ENCODE measurements at places on chromosomes 4 and X.

DNA sequence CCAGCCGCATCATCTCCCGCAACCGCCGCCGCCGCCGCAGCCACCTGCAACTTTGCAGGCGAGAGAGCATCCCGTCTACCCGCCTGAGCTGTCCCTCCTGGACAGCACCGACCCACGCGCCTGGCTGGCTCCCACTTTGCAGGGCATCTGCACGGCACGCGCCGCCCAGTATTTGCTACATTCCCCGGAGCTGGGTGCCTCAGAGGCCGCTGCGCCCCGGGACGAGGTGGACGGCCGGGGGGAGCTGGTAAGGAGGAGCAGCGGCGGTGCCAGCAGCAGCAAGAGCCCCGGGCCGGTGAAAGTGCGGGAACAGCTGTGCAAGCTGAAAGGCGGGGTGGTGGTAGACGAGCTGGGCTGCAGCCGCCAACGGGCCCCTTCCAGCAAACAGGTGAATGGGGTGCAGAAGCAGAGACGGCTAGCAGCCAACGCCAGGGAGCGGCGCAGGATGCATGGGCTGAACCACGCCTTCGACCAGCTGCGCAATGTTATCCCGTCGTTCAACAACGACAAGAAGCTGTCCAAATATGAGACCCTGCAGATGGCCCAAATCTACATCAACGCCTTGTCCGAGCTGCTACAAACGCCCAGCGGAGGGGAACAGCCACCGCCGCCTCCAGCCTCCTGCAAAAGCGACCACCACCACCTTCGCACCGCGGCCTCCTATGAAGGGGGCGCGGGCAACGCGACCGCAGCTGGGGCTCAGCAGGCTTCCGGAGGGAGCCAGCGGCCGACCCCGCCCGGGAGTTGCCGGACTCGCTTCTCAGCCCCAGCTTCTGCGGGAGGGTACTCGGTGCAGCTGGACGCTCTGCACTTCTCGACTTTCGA lies 654 bp downstream of the ATOH1 start:
- DNase-seq = peak; percentile 8

GRCh38 chrX:125953814-125954213 lies 212.3 kb downstream of the DCAF12L2 start:
- DNase-seq = no peak

GRCh38 chr4:88527787-88528186 lies 4.2 kb upstream of the PYURF start:
- DNase-seq = no peak

DNA sequence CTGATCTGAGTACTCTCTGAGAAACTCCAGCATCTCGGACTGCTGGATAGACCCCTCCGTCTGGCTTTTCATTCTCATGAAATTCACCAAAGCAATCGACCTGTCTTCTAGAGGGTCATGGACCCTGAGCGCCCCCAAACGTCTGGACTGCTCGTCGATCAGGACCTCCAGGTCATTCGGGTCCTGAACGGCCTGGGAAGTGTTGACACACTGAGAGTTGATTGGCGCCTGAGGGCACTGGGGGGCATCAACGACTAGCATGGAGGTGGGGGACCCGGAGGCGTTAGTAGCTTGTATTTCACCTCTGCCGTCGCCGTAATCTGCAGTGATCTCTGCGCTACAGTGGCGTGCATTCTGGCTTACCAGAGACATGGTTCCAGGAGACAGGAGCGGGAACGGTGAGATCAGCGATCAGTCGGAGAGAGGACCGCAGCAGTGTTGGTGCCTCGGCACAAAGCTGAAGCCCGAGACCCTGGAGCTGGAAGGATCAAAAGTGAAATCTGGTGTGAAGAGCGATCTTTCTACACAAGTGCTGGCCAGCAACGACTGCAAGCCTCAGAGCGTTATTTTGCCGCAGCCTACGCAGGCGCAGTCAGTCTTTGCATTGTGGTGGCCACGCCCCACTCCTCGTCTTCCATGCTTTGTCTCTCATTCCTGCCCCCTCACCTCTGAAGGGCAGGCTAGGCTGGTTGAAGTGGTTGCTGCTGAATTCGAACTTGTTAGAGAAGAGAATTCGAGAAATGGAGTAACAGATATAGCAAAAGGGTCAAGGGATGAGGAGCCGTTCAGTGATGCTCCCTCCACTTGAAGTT lies at the start of gene MAGEE2:
MAGEE2 (minus strand) TSS at position 575 of the 812 bp plus-strand sequence; CDS start at position 372, 203 bp downstream.
- no peak for DNase-seq

DNA sequence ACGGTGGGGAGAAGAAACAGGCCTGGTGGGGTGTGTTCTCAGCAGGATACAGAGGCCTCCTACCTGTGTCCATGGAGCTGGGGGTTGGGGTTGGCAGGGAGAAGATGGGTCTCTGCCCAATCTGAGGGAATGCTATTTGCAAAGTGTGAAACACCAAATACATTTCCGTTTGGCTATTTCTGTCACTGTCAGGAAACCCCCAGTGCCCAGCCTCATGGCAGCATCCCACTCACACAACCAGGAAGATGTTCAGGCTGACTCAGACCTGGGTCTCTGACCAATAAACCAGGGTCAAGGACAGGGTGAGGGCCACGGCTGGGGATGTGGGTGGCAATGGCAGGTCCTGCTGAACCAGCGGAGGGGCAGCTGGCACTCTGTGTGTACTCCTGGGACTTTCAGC lies 41.3 kb downstream of the BCOR start:
- DNase-seq = no peak

- no peak for DNase-seq
These were observed 53.2 kb downstream of the SPRY1 start for GRCh38 chr4:123449780-123450179.

DNA sequence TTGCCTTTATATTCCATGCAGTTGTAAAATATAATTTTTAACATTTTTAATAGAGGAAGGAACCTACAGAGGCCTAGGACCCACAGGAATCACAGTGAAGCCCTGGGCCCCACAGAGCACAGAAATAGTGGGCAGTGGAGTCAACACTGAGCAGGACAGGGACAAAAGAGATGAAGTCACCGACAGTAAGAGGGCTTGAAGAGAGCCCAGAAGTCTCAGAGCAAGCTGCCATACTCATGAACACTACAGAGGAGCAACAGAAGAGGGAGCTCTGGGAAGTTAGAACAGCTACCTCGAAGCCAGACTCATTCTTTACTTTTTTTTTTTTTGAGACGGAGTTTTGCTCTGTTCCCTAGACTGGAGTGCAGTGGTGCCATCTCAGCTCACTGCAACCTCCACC lies 149.3 kb upstream of the TENM3 start:
- no peak for DNase-seq

DNA sequence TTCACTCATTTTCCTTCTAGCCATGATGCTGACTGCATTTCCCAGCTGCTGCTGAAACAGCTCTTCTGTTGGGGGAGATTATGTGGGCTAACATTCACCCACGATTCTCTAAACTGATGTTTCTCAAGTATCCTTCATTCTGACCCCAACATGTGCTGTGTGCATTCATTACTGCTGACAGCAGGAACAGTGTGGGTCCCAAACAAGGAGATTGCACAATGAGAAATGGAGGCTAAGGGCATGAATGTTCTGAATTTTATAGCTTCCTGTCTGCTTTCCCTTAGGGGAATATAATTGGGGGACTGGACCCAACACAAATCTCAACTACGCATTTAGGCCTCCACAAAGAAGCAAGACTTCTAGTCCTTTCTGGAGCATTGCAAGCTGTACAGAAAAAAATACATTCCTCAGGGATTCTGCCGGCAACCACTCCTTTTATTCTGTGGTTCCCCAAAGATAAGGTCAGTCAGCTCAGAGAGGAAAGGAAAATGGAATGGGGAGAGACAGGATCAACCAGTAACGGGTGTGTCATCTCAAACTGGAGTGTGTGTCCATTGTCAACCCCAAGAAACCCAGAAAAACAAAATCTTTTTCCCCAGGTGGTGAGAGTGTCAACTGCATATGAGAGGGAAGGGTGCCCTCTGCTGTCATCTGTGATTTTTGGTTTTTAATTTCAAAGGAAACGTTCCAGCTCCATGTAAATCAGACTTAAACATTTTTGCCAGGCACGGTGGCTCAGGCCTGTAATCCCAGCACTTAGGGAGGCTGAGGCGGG lies 81.5 kb upstream of the EGFL6 start:
- DNase-seq = peak; percentile 78

DNA sequence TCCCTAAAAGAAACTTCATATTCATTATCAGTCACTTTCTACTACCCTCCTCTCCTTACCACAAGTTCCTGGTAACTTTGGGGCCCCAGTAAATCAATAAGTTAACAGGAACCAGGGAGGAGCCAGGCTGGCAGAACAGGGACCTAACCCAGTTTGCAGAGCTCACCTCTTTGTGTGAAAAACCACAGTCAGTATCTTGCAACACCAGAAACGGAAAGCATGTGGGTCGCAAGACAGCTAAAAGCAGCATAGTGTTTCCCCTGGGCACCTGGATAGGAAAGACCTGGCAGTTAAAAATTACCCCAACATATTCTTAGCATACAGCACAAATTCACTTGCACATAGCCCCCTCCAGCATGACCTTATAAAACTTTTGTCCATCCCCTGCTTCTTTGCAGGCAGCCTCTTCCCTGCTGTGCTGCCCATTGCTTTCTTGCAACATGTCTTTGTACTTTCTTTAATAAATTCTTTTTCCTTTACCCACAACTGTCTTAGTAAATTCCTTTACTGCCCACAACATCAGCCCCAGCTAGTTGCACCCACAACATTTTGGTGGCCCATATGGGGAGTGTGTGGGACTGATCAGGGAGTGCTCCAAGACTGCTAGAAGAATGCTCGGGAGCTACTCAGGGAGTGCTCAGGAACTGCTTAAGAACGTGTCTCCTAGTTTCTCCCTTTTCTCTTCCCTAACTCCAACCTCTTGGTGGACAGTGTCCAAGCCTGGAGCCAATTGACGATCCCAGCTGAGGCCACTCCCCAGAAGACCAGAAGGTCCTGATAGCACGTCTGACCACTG lies 83.4 kb downstream of the MSN start:
- no peak for DNase-seq

GRCh38 chr4:104693601-104694201 lies 199.0 kb upstream of the CXXC4 start:
- DNase-seq = peak; percentile 11

GRCh38 chr4:48341776-48342605 lies 662 bp downstream of the SLAIN2 start:
- peak; percentile 38 for DNase-seq

DNA sequence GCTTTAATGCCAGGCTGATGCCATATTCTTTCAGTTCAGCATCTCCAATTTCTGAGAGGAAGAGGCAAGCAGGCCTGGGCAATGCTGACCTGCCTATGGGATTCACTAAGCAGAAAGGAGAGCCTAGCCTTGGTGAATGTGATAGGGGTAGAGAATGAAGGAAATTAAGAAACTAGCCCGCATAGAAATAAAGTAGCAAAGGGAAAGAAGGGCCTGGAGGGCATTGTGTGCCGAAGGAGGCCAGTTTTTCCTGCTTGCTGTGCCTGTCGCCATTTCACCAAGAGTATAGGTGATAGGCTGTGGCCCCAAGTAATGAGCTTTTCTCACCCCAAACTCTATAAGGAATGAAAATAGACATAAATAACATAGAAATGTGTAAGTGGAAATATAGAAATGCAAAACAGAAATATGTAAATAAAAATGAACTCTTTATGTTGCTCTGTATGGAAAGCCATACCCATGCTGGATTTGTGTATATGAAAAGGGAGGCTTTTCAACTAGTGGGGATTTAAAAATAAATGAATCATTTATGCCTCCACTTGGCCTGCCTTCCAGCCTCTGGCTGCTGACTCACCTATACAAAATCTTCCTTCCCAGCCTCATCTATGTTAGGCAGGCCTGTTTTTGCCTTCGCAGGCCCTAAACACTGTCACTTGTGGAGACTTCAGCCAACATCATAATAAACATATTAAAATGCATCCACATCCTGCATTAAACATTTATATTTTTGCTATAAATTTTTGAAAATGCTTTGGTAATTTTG lies 5.1 kb upstream of the OCRL start:
- DNase-seq = no peak

- DNase-seq = peak; percentile 20
These were observed 1.4 kb downstream of the MID1 start for GRCh38 chrX:10618961-10619360.

DNA sequence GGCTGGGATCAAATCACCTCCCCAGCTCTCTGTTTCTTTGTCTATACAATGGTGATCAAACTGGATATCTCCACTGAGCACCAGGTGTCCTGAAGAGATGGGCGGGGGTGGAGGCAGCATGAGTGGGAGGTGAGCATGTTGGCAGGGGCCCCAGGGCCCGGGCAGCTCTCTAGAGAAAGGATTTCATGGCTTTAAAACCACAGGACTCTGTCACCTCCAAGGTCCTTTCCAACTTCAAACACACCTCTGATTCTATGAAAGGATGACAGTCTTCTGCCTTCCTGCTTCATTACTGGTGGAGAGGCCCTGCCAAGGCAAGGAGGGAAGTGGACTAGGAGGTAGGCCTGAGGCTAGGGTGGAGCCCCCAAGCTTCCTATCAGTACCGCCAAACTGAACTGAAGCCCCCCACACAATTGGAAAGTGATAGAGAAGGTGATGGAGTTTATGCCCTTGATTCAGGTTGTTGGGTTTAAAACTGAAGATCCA lies 38.6 kb downstream of the TRIM2 start:
- DNase-seq = no peak

Data from Calu3 (cell line).